ENCODE measurements at places on chromosomes 7 and 10.

GRCh38 chr10:74683067-74683466 is 143.3 kb upstream of the KAT6B start:
- DNase-seq = no peak

DNA sequence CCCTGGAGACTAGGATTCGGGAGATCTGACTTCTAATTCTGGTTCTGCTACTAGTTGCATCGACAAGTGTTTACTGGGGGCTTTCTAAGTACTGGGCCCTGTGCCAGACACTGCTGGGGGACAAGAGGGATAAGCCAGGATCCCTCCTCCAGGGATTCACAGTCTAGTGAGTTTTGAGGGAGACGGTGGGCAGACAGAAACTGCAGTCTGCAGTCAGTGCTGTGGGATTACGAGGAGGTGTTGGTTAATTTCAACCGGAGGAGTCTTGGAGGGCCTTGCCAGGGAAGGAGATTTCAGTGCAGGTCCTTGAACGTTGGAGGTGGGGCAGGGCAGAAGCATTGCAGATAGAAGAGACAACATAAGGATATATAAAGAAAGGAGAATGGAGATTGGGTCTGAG is 3.5 kb upstream of the KCNH2 start:
- no peak for DNase-seq

DNA sequence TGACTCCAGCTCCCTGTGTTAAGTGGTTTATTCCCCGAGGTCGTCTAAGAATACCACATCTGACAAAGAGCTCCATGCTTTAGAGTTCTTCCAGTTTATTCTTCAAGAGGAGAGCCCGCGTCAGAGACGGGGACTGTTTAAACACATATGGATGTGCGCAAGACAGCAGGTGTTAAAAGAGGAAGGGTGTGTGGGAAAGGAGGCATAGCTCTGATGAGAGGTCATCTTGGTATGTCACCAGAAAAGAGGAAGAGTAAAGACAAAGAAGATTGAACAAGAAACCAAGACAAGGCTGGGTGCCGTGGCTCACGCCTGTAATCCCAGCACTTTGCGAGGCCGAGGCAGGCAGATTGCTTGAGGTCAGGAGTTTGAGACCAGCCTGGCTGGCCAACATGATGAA is 258.7 kb downstream of the CCDC3 start:
- no peak for DNase-seq

- DNase-seq = peak; percentile 11
These were observed 431.2 kb upstream of the AUTS2 start for GRCh38 chr7:69166979-69167516.

DNA sequence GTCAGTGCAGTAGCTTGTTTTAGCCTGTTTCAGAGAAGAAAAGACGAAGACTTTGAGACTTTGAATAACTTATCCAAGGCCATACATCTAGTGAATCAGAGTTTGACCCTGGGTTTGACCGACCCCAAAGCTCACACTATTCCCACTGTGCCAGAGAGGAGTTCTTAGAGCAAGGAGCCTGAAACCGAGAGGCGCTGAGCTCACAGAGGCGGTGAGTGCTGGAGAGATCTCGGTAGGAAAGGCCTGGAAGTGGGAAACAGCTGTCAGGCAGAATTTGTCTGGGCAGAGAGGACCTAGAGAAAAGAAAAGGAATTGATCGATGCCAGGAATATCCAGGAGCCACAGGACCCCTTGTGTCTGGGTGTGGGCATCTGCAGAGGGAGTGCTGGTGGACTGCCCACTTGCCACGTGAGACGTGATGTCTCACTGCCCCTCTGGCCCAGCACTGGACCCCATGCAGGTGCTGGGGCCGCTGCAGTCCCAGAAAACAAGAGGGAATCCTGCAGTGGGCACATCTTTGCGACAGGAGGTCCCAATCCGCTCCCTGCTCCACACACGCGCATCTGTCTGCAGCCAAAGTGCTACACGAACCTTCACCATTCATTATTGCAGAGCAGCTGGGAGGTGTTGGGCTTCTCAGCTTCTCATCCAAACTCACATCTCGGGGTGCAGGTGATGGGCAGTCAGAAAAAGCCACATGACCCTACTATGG is 6.2 kb downstream of the CALML3 start:
- peak; percentile 1 for DNase-seq

GRCh38 chr10:96236090-96236478 is 35.3 kb downstream of the BLNK start:
- DNase-seq = no peak

- no peak for DNase-seq
These were observed 262.8 kb downstream of the BBS9 start for GRCh38 chr7:33392148-33392547.
